ENCODE measurements at places on chromosomes 5 and 9.

DNA sequence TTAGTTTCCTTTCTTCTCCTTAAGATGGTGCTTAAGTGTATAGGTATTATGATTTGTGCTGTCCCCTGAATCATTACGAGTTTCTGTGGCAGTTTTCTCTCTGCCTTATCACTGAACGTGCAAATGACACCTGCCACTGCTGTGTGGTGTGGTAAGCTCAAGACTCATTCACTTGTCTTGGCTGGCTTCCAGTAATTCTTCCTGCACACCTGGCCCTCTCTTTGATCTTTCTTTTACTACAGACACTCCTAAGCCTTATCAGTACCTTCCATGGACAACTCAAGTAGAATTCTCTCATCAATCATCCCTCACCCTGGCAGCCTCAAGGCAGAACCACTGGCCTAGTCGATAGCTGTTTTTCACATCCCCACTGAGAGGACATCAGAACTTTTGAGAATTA, 82.6 kb upstream of the ADAMTS19 start:
- peak; percentile 4 for DNase-seq

DNA sequence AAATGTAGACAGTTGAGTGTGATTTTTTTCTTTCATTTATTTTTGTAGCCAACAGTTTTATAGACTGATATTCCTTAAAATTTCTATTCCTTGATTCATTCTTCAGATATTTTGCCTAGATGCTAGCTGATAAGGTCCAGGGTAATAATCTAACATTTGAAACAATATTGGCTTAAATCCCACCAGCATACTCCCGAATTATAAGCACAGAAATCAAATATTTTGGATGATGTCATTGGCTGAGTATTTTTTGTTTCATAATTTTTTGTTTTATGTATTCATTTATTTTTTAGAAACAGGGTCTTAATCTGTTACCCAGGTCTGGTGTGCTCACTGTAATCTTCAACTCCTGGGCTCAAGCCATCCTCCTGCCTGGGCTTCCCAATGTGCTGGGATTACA, 88.4 kb downstream of the ISL1 start:
- DNase-seq = no peak

DNA sequence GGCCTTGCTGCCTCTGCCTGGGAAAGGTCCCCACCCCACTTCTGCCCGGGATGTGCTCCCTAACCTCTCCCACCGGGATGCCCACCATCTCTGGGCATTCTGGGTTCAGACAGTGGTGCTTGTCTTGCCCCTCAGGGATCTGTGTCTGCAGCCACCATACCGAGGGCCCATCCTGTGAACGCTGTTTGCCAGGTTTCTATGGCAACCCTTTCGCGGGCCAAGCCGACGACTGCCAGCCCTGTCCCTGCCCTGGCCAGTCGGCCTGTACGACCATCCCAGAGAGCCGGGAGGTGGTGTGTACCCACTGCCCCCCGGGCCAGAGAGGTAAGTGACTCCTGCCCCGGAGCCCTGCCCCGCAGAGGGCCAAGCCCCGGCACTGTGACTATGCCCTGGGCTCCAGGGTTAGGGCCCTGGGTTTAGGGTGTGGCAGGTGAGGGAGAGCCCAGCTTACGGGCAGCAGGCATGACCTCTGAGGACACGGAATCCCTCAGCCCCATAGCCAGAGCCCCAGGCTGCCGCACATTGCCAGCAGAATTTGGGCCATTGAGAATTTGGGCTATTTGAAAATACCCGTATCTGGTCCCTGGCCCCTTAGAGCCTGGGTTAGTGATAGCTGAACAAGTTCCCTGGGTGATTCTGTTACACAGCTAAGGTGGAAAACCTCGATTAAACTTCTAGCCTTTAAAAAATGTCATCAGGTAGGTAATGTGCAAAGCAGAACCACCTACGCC, 35.3 kb upstream of the AIF1L start:
- no peak for DNase-seq

DNA sequence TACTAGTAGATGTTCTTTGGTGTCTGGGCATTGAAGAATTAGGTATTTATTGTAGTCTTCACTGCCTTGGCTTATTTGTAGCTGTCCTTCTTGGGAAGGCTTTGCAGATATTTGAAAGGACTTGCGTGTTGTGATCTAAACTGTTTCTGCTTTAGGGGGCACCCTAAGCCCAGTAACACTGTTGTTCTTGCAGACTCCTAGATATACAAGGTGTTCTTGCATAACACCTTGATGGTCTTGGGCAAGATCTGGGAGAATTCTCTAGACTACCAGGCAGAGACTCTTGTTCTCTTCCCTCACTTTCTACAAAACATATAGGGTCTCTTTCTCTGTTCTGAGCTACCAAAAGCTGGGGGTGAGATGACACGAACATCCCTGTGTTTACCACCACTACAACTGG, 179.1 kb downstream of the FAM170A start:
- no peak for DNase-seq

- no peak for DNase-seq
These were observed 711 bp upstream of the SUB1 start for GRCh38 chr5:32584646-32585045.

- DNase-seq = no peak
These were observed 61.7 kb downstream of the SLC38A9 start for GRCh38 chr5:55650386-55650785.

GRCh38 chr9:2761424-2761823, 44.1 kb downstream of the KCNV2 start:
- peak; percentile 15 for DNase-seq

- DNase-seq = no peak
These were observed 47.7 kb upstream of the ITGA1 start for GRCh38 chr5:52740007-52740406.

DNA sequence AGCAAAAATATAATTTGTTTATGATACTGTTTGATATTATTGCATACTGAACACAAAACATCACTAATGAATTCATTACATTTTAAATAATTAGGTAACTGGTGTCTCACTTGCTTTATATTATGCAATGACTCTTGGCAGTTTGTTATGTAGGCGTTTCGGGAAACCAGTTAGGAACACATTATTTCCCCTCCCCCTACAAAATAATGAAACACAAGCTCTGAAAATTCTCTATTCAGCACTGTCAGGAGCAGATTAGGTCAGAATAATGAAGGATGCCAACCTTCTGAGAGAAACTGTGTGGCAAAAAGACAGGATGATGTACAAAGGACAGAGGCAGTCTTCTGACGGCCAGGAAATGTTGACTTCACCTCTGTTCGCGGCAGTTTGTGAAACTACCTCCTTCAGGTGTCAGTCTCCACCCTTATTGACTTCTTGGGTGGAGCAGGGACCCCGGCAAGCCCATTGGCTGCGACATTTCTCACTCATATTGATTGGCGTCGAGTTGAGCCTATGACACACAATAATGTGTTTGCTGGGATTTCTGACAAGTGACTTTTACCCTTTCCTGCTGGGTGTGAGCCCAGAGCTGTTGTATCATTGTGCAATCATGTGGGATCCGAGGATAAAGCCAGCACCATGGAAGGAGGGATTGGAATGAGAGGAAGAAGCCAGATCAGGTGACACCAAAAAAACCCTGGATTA, 33.9 kb downstream of the SH3PXD2B start:
- DNase-seq = peak; percentile 27
